CD4-positive, alpha-beta T cell treated with Interleukin-6 at 100 ng/mL for 8 hours (primary cell): ENCODE measurements at places on chromosomes 4 and X.

GRCh38 chr4:68569466-68570121 is 6.5 kb downstream of the UGT2B17 start:
- DNase-seq = no peak

- no peak for DNase-seq
Observed at GRCh38 chrX:150086371-150086770, 148.1 kb upstream of the EOLA2 start.

GRCh38 chrX:87515836-87516235 is 1.8 kb upstream of the KLHL4 start:
- no peak for DNase-seq

GRCh38 chr4:113289766-113290165 is 240.3 kb downstream of the ANK2 start:
- DNase-seq = no peak

GRCh38 chr4:14877246-14878225 is 124.7 kb upstream of the CPEB2 start:
- DNase-seq = peak; percentile 14

DNA sequence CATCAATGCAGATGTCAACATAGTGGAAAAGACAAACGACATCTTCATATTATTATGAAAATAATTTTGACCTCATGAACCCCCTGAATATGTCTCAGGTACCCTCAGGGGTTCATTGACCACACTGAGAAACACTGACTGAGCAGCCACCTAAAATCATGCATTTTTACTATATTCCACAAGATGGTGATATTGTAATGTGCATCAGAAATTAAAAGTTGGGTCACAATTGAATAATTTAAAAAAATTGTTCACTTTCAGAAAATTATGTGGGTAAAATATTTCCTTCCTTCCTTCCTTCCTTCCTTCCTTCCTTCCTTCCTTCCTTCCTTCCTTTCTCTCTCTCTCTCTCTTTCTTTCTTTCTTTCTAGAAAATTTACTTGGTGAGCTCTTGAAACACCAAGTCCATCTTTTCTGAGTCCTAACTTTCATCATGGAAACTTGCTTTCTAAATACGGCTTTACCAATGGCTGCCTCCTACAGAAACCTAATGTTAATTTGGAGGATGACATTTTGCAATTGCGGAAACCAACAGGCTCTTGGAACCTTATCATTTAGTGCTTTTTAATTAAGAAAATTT is 103.6 kb downstream of the RTL3 start:
- peak; percentile 12 for DNase-seq

GRCh38 chrX:12767856-12768255 is 23.4 kb upstream of the PRPS2 start:
- no peak for DNase-seq

GRCh38 chr4:2289311-2289954 is 27.5 kb upstream of the MXD4 start:
- no peak for DNase-seq

GRCh38 chrX:65671286-65671685 is 3.8 kb downstream of the MSN start:
- DNase-seq = no peak

DNA sequence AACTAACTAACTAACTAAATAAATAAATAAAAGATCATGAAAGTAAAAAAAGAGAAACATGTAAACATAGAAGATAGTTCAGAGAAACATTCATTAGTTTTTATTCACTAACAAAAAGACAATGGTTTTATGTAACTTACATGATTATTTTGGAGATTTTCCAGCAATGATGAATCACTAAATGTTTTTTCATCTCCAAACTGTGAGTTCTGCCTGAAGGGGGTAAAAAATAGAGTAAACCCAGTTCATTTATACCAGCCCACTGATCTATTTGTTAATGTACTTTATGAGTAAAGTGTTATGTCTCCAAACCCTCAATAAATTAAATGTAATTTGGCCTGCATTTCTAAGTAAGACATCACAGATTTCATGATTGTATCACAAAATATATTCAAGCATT is 101.1 kb downstream of the ATP8A1 start:
- DNase-seq = no peak

- no peak for DNase-seq
Observed at GRCh38 chr4:10011885-10012284, 9.4 kb downstream of the SLC2A9 start.

GRCh38 chr4:112881842-112882241 is 167.6 kb upstream of the ANK2 start:
- no peak for DNase-seq

GRCh38 chrX:132718431-132718958 is 229.7 kb upstream of the MBNL3 start:
- no peak for DNase-seq

DNA sequence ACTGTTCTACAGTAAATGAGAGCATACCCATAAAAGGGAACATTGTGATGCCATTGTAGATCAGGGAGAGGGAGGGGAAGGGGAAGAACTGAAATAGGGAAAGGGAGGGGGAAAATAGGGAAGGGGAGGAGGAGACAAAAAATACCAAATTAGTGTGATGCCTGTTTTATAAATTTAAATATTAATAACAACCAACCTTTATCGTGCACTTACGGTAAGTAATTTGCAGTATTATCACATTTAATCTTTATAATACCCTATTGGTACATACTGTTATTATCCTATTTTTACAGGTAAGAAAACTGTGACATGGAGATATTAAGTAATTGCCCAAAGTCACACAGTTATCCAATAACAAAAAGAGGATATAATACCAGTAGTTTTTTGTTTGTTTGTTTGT is 41.5 kb upstream of the DDX53 start:
- no peak for DNase-seq

- DNase-seq = no peak
Observed at GRCh38 chr4:176845636-176846035, 52.9 kb upstream of the VEGFC start.

DNA sequence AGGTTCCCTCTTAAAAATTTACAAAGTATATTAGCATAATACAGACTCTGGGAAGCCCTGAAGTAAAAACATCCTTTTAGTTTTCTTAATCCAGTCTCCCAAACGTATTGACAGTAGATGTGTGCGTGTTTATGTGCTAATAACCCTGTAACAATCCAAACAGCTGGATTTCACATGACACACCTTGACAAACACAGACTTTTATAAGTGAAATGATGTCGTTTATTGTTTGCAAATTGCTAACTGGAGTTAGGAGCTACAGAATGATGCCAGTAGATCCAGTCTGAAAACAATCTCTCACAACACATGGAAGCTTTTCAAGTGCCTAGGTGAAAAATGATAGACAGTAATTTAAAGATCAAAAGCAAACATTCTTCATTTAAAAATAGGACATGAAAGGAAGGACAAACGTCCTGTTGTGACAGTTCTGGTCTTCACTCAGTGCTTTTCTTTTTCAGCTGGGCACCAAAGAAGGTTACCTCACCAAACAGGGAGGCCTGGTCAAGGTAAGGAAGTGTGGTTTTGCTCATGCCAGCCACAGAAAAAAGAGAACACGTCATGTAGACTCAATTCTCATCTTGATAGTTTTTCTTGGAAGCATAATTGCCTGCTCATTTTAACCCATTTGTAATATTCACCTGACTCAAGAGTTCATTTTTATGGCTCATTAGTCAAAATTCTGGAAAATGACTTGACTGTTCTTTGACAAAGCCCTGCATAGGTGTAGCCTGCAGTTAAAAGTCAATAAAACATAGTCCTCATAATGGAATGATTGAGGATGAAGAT is 32.9 kb downstream of the LAMTOR3 start:
- DNase-seq = no peak

DNA sequence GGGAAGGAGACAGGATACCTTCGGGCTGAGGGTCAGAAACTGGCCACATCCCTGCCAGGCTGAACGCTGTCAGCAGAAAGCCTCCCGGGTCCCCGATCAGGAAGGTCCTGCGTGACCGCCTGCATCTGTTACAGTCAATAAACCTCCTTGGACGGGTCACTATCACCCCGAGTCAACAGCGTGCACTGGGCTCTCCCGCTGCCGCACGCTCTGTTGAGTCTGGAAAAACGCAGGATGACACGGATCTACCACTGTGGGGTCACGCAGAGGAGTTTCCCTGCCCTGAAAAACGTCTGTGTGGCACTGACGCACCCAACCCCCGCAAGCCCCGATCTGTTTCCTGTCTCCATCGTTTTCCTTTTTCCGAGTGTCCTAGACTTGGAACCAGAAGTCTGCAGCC is 12.1 kb downstream of the PPP2R3B start:
- DNase-seq = no peak

DNA sequence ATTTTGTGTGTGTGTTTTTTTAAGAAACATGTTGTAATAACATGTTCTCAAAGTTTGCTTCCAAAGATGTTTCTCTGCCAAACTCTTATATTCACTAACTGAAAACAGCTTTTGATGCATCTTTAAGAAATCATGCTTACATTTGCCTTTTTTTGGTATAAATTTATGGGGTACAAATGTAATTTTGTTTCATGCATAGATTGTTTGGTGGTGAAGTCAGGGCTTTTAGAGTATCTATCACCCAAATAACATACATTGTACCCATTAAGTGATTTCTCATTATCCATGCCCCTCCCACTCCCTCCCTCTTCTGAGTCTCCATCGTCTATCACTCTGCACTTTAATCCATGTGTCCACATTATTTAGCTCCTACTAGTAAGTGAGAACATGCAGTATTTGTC is 30.8 kb downstream of the SPINK2 start:
- DNase-seq = no peak

DNA sequence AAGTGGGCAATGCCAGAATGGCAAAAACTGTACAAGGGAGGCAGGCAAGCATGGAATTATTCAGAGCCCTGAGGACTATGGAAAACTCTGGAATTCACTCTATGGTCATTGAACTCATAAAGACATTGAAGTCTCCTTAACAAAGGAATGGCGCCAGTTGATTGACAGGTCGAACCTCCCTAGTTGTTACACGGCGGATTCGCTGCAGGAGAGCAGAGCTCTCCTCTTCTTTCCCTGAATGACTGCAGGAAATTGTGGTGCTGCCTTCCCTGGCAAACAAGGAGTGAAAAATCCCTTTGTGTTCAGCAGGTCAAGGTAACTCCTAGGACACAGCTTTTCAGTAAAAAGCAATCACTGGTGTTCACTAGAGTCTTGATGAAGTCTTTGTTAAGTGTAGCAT is 732.8 kb upstream of the FRG1 start:
- DNase-seq = no peak

DNA sequence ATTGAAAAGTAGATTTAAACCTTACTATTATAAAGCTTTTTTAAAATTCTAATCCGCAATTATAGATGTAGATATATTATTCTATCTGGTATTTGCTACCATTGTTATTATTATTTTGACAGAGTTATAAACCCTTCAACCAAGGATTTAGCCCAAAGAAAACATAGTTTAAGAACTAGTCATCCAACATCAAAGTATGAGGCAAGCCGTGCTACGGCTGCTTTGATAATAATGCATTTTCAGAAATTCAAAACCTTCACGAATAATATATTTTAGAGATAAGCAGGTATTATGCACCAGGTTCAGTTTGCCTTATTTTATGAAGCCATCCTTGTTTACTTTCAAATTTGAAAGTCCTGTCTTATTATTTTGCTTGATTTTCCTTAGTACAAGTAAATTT is 1501.7 kb downstream of the RAPGEF2 start:
- no peak for DNase-seq

GRCh38 chr4:152957437-152958171 is 21.5 kb downstream of the FHDC1 start:
- DNase-seq = no peak

GRCh38 chr4:111214371-111214770 is 591.5 kb upstream of the PITX2 start:
- no peak for DNase-seq

- no peak for DNase-seq
Observed at GRCh38 chr4:126899331-126899801, 733.4 kb upstream of the INTU start.

DNA sequence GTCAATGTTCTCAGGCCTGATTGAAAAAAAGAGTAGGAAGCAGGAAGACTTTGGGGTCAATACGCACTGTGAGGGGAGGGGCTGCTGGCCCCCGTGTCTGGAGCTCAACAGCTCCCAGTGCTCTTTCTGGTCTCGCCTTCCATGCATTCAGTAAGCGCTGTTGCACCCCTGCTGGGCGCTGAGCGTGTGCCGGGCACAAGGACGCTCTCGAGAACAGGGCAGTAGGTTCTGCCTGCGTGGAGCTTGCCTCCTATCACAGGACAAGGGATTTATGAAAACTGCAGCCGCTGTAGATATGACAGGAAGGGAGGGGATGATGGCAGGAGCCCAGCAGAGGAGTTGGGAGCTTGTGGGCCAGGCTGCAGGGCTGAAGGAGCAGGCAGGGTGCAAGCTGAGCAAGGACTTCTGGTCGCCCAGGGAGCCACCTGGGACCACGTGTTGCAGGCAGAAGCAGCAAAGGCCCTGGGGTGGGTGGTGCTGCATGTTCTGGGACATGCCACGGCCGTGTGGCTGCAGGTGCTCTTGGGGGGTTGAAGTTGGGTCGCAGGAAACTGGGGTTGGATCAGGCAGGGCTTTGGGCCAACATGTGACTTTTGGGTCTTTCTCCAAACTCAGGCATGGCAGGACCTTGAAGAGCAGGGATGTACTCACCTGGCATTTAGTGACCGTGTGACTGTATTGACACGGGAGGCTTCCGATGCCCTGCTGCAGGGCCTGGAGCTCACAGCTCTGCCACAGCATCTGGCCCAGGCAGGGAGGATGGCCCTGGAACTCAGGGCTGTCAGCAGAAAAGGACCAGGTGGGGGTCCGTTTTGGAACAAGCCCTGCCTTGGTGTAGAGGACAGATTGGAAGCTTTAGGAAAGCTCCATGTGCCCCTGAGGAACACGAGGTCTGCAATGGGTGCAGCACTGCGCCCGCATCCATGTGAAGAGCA is 97.9 kb downstream of the CPZ start:
- no peak for DNase-seq
